Hematopoietic multipotent progenitor cell (in vitro differentiated cells): ENCODE measurements at places on chromosomes 1 and 21.

GRCh38 chr1:86621286-86621685 lies 74.4 kb downstream of the CLCA4 start:
- DNase-seq: no peak

- DNase-seq: no peak
Measured at GRCh38 chr1:217493290-217493689, 137.6 kb downstream of the GPATCH2 start.

DNA sequence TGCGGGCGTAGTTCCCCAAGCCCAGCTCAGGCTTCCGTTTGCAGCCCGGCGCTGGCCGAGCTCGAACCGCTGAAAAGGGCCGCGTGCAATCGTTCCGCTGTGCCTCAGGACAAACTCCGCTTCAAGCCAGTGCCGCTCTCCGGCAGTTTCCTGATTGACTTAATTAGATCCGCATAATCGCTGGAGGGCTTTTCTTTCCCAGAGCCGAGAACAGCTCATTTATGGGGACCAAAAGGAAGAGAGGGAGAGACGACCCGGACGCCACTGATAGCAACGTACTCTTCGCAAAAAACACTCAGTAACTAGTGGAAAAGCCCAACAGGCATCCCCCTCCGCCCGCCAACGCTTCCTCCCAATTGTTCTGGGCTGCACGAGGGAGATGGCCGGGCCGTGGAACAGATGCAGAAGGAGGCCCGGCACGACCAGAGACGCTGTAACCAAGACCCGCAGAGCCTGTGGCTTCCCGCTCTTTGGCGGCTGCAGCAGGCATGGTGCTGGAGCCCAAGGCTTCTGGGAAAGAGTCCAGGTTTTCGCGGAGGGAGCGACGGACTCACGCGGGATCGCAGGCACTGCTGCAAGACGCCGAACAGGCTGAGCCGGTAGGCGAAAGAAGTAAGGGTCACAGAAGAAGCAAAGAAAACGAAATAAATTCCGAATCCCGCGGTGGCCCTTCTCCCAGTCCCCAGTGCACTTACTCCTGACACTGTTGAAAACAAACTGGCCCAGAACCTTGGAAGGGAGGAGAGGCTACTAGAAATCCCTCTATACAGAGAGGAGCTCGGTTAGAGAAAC lies 3.6 kb upstream of the FOXD2 start:
- no peak for DNase-seq

DNA sequence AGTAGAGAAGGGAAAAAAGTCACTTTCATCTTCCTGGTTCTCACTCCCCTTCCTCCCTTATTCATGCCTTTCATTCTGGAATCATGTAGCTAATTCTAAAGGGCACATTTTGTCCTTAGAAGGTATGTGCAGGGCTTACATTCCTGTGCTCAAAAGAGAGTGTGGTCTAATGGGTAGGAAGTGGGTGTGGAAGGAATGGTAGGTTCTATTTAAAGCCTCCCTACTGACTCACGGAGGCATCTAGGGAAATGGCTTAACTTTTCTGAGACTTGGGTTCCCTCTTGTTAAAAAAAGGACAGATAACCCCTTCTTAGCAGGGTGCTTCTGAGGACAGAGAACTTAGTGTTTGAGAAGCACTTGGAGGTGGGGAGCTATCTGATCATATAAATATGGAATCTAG lies 249.3 kb upstream of the DUSP10 start:
- no peak for DNase-seq

- DNase-seq: peak; percentile 14
Measured at GRCh38 chr1:9787702-9788101, 36.1 kb downstream of the CLSTN1 start.

GRCh38 chr1:55584526-55585401 lies 369.6 kb upstream of the USP24 start:
- DNase-seq: no peak

GRCh38 chr1:29640428-29640785 lies 404.1 kb downstream of the PTPRU start:
- no peak for DNase-seq

- DNase-seq: no peak
Measured at GRCh38 chr1:193458628-193459027, 272.2 kb upstream of the B3GALT2 start.

DNA sequence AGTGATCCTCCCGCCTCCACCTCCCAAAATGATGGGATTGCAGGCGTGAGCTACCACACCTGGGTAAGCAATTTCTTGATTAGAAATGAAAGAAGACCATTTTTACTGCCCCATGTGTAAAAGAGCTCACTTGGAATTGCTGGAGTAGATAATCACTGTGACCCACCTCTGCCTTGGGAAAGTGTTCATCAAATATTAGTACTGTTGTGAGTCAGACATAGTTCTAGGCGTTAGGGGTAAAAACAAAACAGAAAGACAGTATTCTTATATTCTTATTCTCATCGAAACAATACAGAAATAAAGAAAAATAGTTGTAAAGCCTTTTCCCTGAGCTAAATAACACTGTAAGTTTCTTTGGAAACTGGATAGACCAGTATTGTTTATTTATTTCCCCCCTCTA lies 36.2 kb downstream of the CELF3 start:
- no peak for DNase-seq

DNA sequence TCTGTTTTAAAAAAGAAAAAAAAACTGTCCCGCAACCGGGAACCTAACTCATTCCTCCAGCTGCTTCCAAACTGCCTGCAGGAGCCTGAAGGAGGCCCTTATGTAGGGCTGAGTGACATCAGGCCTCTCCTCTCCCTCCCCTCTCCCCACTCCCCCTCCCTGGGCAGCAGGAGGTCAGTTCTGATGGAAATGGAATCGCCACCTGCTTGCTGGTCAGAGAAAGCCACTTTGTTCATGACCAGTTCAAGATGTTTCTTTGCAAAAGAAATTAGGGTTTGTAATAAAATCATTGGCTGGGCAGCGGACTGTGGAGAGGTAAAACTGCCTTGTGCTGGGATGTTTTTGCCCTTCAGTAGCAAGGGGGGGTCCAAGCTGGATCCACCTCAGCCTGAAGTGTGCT lies at the start of gene MAP1LC3C:
Gene MAP1LC3C (minus strand): TSS at position 73 of the 400 bp plus-strand sequence. CDS start 90 bp downstream, outside the sequence.
- no peak for DNase-seq

DNA sequence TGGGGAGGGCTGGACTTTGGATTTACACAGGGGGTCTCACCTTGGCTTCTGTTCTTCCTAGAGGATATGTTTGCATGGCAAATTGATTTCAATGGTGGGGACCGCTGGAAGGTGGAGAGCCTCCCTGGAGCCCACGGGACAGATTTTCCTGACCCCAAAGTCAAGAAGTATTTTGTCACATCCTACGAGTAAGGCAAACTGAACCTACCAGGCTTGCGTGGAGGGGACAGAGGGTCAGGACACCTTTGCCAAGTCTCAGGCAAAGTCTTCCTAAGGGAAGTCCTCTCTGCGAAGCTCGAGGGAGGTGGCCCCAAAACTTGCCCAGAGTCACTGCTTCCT lies 7.2 kb downstream of the FBXO6 start:
- DNase-seq: no peak

DNA sequence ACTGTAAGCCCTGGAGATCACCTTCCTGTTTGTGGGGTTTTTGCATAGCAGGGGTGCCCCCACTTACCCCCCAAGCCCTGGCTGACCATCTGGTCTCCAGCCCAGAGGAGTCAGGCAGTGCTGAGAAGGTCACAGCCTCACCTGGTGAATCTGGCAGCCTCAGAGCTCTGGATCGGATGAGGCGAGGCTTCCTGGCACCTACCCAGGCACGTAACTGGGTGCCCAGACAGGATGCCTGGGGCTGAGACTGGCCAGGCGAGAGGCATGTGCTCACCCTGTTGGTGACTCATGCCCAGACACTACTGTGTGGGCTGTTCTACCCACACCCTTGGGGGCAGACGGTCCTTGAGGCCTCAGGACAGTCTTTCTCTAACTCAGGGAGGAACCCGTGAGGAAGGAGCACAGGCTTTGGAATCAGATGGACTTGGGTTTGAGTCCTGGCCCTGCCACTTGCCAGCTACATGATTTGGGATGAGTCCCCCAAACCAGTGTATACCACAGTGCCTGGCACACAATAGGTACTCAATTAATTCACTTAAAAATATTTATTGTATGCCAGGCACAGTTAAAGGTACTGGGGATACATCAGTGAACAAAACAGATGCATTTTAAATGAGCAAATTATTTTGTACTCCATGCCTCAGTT lies 15.1 kb upstream of the PADI3 start:
- DNase-seq: peak; percentile 61
